GM12892 (cell line): ENCODE measurements at places on chromosomes 7 and 10.

GRCh38 chr10:121216721-121217181 is 365.6 kb downstream of the WDR11 start:
- DNase-seq = no peak

GRCh38 chr7:2725178-2726105 is 37.4 kb downstream of the AMZ1 start:
- no peak for DNase-seq

GRCh38 chr7:100991631-100992030 is 22.3 kb downstream of the MUC12 start:
- no peak for DNase-seq

DNA sequence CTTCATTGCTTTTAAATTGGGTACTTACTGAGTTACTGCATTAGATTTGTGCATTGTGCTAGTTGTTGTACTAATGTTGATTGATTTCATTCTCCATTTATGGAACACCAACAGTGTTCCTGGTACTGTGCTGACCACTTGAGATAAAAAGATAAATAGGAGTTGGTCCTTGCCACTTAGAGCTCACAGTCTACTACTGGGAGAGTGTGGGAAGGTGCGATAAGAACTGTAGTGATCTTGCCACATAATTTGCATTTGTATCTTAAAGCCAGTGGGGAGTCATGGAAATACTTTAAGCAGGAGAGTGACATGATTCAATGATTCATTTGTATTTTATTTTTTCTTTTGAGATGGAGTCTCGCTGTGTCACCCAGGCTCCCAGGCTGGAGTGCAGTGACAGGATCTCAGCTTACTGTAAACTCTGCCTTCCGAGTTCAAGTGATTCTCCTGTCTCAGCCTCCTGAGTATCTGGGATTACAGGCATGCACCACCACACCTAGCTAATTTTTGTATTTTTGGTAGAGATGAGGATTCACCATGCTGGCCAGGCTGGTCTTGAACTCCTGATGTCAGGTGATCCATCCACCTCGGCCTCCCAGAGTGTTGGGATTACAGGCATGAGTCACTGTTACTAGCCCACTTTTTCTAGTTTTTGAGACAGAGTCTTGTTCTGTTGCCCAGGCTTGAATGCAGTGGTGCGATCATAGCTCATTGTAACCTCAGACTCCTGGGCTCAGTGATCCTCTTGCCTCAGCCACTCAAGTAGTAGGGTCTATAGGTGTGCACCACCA is 51.2 kb upstream of the TMEM248 start:
- no peak for DNase-seq

DNA sequence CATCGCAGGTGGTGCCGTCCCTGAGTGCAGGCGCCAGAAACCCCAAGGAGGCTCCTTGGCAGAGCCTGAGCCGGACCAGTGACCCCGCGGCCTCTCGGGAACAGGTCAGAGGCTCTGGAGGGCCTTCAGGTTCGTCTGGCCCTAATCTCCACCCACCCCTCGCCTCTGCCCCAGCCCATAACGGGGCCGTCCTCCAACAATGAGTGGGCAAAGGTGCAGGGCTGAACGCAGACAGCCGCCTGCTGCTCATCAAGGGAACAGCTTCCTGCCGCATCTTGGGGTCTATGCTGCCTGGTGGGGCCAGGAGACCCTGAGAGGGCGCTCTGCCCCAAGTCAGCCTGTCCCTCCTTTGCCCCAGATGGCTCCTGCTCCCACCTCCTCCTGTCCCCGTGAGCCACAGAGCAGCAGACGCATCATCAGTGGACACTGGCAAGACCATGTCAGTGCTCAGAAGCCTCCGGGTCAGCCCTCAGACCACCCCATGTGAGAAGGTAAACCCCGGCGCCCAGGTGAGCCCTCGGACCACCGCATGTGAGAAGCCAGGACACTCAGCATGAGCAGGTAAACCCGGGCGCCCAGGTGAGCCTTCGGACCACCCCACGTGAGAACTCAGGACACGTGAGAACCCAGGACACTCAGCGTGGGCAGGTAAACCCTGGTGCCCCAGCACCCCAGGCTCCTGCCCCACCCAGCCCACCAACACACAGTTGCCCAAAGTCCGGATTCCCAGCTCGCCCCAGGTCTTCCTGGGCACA is 142.0 kb downstream of the PTPRN2 start:
- DNase-seq = no peak

- DNase-seq = no peak
Measured at GRCh38 chr10:480928-481552, 208.4 kb downstream of the DIP2C start.

DNA sequence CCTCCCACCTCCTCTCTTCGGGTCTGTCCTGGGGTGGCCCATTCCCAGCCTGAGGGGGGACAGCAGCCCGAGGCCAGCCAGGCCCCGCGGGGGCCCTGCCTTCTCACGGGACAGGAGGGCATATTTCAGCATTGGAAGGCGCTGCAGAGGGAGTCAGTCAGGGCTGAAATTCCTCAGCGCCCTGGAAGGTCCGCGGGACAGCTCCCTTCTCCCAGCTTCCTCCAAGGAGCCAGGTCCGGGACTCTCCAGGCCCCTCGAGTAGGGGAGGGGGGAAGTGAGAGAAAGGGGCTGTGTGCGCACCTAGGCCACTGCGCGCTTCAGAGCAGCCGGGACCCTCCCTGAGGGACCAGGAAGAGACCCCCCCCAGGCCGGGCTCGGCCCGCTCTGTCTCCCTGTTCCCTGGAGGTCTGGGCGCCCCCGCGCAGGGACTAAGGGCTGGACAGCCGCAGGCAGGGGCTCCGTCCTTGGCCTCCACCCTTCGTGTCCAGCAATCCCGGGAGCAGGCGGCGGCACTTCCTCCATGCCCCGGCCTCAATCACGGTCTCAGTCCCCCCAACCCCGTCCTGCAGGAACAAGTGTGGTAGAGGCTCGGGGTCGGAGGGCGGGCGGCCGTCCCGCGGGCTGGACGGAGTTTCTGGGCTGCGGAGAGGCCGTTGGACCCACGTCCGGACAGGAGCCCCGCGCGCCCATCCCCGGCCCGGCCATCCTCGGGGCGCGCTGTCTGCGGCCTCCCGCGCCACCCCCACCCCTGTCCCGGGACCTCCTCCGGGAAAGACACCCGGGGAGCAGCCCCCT is 6.0 kb upstream of the ELFN1 start:
- DNase-seq = peak; percentile 20

DNA sequence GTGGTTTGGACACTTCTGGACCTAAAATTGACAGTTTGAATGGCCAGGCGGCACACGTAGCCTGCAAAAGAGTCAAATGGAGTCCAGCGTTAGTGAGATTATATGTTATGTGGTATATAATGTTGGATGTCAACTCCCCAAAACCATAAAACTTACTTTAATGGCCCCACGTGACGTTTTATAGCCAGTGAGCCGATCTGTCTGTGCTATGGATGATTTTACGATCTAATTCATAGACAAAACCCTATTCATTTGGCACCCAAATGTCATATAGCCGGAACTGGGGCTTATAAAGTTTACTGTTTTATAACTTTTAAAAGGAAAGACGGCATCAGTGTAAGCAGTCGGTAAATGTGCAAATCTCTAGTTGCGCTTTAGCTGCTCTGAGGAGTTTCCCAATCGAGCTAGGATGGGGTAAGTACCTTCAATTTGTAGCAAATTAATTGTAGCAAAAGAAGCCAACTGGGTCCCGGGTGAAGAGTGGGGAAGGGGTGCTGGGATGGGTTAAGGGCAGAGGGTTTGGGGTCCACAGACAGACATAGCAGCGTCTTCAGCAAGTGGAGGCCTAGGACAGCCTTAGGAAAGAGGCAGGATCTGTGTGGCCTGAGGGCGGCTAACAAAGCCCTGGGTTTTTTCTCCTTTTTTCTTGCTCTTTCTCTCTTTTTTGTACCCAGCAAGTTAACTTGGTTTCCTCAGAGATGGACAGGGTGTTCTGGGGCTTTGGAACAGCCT is 3.2 kb downstream of the HOXA5 start:
- no peak for DNase-seq

- DNase-seq = no peak
Measured at GRCh38 chr10:95650232-95650631, 6.3 kb downstream of the ALDH18A1 start.

DNA sequence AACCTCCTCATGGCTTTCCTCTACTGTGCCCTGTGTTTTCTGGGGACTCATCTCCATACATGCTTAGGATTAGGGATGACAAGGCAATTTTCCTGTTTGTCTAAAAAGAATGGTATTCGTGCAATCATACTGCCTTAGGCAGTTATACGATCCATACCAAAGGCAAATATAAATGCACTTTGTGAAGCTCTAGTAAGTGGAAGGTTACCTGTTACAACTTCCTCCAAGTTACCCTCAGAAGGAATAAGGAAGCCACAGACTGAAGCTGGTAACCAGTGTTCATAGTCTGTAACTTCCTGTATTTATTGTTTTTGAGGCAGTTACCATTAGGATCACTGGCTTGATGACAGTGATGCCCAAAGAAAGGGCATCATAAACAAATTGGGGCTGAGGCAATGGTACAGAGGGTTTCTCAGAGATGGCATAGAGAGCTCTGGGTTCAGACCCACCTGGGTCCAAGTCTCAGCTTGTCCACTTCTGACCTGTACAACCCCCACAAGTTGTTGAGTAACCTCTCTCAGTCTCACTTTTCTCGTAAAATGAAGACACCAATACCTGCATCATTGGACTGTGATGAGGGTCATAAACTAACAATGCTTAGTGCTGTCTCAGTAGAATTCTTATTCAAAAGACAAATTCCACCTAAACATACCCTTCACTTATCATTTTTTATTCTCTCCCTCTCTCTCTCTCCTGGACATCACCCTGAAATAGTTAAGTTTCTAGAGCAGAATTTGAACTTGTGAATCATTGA is 138.2 kb downstream of the ELMO1 start:
- no peak for DNase-seq
